ENCODE measurements at places on chromosomes 5 and 9.

DNA sequence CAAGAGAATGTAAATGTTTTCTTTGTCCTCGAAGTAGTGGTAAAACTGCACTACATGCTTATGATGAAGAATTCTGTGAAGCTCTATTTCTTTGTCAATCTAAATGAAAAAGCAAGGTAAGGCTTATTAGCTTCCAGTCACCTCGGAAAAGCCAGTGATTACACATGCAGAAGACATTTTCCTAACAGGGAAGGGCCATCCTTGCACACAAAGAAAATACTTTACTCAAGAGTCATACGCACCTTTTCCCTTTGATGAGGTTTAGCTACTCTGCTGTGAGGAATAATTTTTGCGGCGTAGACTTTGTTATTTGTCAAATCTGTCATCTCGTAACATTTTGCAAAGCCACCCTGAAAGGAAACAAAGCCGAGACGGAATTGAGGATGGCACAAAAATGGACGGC is 1.1 kb downstream of the PLK2 start:
- no peak for DNase-seq

DNA sequence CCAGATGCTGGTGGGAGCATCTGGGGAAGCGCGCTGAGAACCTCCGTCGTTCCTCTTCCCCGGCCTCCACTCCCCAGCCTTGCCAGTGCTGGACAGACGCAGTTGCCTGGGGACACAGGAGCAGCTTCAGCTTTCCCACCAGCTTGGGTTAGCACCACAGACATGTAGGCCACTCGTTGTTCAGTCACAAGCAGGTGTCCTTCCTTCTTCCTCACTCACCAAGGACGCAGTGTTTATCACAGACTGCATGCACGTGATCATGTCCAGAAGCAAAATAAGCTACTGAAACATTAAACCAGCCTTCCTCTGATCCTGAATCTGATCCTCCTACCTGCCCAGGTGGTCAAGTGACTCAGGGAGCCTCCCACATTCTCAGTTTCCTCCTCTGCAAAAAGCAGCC is 232.9 kb downstream of the SYK start:
- DNase-seq = no peak

DNA sequence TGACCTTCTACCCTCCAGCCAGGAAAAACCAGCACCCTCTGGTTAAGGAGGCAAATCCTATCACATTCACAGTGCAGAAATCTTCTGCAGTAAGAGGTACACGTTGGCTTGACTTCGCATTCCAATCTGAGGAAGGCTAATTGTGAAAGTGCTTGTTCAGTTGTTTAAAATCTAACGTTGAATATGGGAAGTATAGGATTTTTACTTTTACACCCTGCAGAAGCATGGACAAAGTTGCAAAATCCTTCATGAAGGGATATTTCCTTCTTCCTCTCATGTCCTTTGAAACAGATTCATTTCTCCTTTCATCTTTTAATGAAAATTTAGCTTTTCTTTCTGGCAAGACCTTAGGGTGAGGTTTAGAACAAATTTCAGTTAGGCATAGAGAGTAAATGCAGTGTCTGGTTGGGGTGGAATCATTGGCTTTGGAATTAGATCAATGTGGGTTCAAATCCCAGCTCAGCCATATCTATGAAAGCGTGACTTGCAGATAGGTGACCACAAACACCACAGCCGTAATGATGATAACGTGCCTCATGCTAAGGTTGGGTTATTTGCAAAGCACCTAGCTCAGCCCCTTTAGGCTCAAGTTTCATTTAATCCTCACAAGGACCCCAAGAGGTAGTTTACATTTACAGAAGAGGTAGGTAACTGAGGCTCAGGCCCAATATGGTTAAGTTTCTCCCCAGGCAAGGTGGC is 42.2 kb upstream of the C5orf58 start:
- DNase-seq = no peak

- no peak for DNase-seq
Observed at GRCh38 chr9:121310571-121310970, 42.6 kb downstream of the GSN start.

DNA sequence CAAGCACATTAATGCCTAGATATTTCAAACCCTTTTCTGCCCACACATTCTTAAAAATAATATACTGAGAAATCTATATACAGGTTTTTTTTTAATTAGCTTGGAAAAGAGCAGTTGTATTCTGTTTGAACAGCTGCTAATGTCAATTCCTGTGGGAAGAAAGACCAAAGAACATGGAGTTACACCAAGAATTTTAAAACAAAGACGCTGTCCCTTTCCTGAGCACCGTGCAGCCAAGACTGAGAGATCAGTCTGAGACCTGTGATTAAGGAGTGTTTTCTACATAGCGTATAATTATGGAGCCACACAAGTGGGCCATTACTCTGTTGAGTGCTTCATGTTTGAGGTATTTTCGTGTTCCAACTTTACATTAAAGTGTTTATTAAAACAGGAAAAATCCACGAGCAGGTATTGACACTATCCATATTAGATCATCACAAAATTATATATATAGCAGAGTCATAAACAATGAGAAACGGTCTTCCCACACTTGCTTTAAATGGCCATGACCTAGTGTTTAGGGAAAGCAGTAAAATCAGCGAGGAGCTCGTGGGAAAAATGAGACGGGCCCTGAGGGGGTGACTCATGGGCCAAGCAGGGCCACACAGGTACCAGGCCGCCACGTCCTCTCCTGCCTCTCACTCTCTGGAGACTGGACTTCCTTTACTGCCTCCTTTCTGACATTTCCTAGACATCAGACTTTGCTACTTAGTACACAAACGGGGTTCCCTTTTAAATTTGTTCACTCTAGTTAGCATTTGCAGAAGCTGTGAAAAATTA is 153.1 kb upstream of the OTULINL start:
- DNase-seq = no peak

Measured in activated gamma-delta T cell treated with anti-CD3 and anti-CD28 coated beads, Interleukin-2, amount 50 U/mL, for 16 hours (primary cell).